LNCaP clone FGC (cell line): ENCODE measurements at places on chromosomes 6 and 20.

DNA sequence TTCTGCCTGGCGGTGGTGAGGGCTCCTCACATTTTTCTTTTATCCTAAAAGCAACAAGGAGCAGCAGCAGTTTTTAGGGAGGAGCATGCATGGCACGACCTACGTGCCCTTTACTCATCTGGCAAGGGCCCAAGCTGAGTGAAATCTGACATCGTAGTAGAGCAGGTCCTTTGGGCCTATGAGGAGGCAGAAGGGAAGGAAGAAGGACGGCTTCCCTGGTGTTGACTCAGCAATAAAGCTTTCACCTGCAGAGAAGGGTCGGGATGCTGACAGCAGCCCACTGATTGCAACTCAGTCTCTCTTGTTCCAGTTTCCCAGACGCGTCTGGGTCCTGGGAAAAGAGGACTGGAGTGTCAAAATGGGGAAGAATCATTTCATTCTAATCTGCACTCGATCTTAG, 409.1 kb upstream of the AGPAT4 start:
- no peak for DNase-seq

- DNase-seq: no peak
Measured at GRCh38 chr20:3316136-3316535, 77.1 kb upstream of the SLC4A11 start.

GRCh38 chr6:44327760-44328159, 14.6 kb upstream of the AARS2 start:
- no peak for DNase-seq

- no peak for DNase-seq
Measured at GRCh38 chr6:152160346-152160745, 352.9 kb downstream of the ESR1 start.

GRCh38 chr6:141587482-141588266, 545.1 kb upstream of the GJE1 start:
- DNase-seq: no peak

GRCh38 chr6:2916158-2916925, 13.2 kb upstream of the SERPINB9 start:
- no peak for DNase-seq

- DNase-seq: no peak
Measured at GRCh38 chr6:158529629-158530028, 30.3 kb upstream of the TMEM181 start.

- DNase-seq: no peak
Measured at GRCh38 chr6:169895926-169896761, 144.7 kb downstream of the ERMARD start.
